ENCODE measurements at places on chromosomes 5 and 9.
A peak's percentile ranks its signal among the peaks of the same experiment; 100 is the strongest.

DNA sequence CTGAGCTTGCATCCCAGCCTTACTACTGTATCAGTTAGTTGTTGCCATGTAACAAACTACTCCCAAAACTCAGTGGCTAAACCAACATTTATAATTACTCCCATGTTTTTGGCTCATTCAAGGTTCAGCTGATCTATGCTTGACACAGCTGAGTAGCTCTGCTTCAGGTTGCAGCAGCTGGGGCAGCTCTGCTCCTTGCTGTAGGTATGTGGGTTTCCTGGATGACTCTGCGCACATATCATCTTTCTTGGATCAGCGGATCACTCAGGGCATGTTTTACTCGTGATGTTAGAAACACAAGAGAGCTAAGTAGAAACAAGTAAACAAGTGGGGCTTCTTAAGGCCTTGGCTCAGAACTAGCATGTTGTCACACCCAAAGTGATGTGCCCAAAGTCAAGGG is 15.1 kb downstream of the TEK start:
- no peaks in the 10 kb centered on the region for H3K4me1 ChIP-seq
- no peaks in the 10 kb centered on the region for H3K36me3 ChIP-seq

DNA sequence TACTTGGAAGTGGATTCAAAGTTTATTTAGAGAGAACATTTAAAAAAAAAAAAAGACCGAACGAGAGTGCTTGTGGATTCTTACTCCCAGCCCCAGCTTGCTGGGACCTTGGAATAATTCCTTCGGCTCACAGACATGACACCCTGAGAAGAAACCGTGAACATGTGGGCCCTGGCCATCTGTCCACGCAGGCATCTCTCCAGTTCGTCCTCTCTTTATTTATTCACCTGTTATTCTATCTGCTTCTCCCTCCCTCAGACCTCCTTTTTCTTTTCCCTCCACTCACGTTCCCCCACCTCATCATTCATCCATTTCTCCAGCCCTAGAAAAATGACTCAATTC is 93.7 kb upstream of the PHYKPL start:
- no peak overlapping the region for H3K27ac ChIP-seq
- H3K4me3 ChIP-seq = no peak overlapping the region
- DNase-seq = no peak
- H3K27me3 ChIP-seq = no peaks in the 10 kb centered on the region
- H3K36me3 ChIP-seq = no peaks in the 10 kb centered on the region
- H3K4me1 ChIP-seq = peaks cover 7% of the 10 kb centered on the region

DNA sequence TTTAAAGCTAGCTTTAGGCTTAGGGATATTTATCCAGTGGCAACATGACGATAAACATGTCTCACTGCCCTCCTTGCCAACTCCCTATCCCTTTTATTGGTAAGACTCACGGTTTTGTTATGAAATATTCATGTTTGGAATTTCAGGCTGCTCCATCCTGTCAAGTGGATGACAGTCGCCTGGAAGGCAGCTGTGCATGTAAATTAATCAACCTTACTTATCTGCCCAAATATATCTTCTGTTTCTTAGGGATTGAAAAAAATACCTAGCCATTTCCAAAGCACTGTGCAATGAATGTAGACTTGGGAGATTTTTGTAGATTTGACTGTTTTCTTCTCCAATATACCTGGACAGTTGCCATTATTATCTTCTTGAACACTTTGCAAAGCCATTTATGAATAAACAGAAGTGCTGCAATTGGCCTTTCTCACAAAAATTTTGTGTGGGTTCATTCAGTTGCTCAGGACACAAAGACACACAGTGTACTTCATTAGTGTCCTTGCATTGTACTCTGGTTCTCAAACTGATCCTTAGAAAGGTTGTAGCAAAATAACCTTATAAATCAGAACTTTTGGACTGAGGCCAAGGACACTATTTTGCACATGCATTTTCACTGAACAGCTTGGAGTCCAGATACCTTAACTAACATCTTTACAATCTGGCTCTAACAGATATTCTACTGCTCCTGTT is 889.4 kb upstream of the SEMA6A start:
- H3K4me3 ChIP-seq = no peak overlapping the region
- no peaks in the 10 kb centered on the region for H3K36me3 ChIP-seq
- H3K4me1 ChIP-seq = no peaks in the 10 kb centered on the region
- no peak overlapping the region for H3K27ac ChIP-seq

- no peaks in the 10 kb centered on the region for H3K36me3 ChIP-seq
- no peaks in the 10 kb centered on the region for H3K4me1 ChIP-seq
- H3K27me3 ChIP-seq = no peaks in the 10 kb centered on the region
- no peak overlapping the region for H3K4me3 ChIP-seq
Measured at GRCh38 chr9:93893194-93893593, 62.0 kb downstream of the BARX1 start.

DNA sequence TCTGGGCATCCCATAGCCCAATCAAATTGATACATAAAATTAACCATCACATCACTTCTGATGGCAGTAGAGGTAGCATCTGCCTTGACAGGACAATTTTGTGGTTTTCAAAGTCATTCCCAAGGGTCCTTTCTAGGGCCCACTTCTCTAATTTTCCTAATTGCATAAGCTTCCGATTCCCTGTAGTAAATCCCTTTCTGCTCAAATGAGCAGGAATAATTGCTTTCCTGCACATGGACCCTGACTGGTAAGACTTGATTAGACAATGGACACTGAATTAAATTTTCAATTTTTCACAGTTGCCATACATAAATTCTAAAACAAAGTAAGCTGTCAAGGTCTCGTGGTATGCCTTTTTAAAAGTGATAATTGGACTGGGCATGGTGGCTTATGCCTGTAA is 22.0 kb upstream of the IL17B start:
- no peak for DNase-seq
- H3K27me3 ChIP-seq = no peaks in the 10 kb centered on the region
- no peak overlapping the region for H3K27ac ChIP-seq
- no peaks in the 10 kb centered on the region for H3K4me1 ChIP-seq
- H3K36me3 ChIP-seq = no peaks in the 10 kb centered on the region
- no peak overlapping the region for H3K4me3 ChIP-seq

- H3K27ac ChIP-seq = no peak overlapping the region
- no peak for DNase-seq
- H3K36me3 ChIP-seq = no peaks in the 10 kb centered on the region
- H3K4me1 ChIP-seq = peaks cover 26% of the 10 kb centered on the region
- H3K4me3 ChIP-seq = peak overlapping the region; percentile 89
Measured at GRCh38 chr9:129595903-129596540, 24.9 kb downstream of the C9orf50 start.
